Mesothelial cell of epicardium (in vitro differentiated cells): ENCODE measurements at places on chromosomes 13 and 19. TPM values are rescaled to one million over a fixed set of nuclear protein-coding genes. Genes with fewer than 3 reads are reported as not detected.

C13orf46 gene
- 0.54 to 1.8 TPM (median 0.57 TPM) in 3 replicates for total RNA-seq

DNA sequence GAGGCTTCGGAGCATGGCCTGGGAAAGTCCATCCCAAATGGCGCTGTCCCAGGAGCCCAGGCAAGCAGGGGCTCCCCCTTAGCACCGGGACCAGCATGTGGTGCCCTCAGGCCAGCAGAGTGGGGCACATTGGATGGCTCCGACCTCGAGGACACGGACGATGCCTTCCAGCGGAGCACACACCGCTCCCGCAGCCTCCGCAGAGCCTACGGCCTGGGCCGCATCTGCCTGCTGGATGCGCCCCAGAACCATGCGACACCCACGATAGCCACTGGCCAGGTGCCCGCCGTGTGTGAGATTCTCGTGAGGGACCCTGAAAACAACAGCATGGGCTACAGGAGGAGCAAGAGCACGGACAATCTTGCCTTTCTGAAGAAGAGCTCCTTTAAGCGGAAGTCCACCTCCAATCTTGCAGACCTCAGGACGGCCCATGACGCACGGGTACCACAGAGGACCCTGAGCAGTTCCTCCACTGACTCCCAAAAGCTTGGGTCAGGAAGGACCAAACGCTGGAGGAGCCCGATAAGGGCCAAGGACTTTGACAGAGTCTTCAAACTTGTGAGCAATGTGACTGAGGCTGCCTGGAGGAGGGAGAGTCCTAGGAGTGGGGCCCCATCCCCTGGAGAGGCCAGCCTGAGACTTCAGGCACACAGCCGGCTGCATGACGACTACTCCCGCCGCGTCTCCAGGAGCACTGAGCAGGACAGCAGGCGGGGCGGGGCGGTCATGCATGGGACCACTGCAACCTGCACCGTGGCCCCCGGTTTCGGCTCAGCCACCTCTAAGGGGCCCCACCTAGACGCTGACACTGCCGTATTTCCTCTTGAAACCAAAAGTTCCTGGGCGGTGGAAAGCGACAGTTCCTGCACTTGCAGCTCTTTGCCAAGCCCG, 63.1 kb downstream of the SPATA13 start:
- H3K4me1 ChIP-seq: no peaks in the 10 kb centered on the region
- DNase-seq: no peak
- H3K27ac ChIP-seq: no peak overlapping the region
- no peaks in the 10 kb centered on the region for H3K36me3 ChIP-seq
- no peak overlapping the region for H3K4me3 ChIP-seq

- H3K27ac ChIP-seq: no peak overlapping the region
- no peaks in the 10 kb centered on the region for H3K4me1 ChIP-seq
- H3K4me3 ChIP-seq: no peak overlapping the region
- no peaks in the 10 kb centered on the region for H3K27me3 ChIP-seq
- no peaks in the 10 kb centered on the region for H3K36me3 ChIP-seq
Measured at GRCh38 chr13:113954046-113954835, 19.6 kb downstream of the C13orf46 start.

- H3K27me3 ChIP-seq: no peaks in the 10 kb centered on the region
- H3K4me1 ChIP-seq: peaks cover 32% of the 10 kb centered on the region
- no peak overlapping the region for H3K27ac ChIP-seq
- peaks cover 5% of the 10 kb centered on the region for H3K36me3 ChIP-seq
Measured at GRCh38 chr13:97979051-97979450, 25.6 kb downstream of the IPO5 start.

- no peak for DNase-seq
- H3K4me1 ChIP-seq: peaks cover 3% of the 10 kb centered on the region
- peaks cover 23% of the 10 kb centered on the region for H3K27me3 ChIP-seq
- H3K36me3 ChIP-seq: no peaks in the 10 kb centered on the region
- no peak overlapping the region for H3K27ac ChIP-seq
- no peak overlapping the region for H3K4me3 ChIP-seq
Measured at GRCh38 chr13:101289764-101290163, 126.5 kb downstream of the NALCN start.
